ENCODE measurements at places on chromosomes 3 and 15.

- DNase-seq: no peak
Observed at GRCh38 chr3:34724916-34725499, 914.3 kb upstream of the ARPP21 start.

DNA sequence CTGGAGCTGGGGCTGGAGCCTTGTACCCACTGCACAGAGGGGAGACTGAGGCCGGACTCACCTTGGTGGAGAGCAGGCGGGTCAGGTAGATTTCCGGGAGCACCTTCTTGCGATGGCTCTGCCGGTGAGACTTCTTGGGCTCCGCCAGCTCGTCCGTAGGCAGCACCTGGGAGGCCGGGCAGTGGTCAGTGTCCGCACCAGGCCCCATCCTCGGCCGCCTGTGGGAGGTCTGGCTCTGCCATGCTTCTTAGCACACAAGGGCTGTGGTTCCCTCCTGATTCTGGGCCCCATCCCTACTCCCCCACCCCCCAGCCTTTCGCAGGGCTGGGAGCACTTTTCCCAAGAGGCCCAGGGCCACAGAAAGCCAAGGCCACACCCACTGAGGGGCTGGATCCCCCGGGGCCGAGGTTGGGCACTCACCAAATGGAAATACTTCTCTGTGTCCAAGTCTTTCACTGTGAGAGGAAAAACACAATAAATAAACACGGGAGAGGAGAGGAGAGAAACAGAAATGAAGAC, 17.4 kb downstream of the H1-8 start:
- DNase-seq: no peak

GRCh38 chr15:73524919-73525318, 82.0 kb downstream of the REC114 start:
- DNase-seq: no peak

DNA sequence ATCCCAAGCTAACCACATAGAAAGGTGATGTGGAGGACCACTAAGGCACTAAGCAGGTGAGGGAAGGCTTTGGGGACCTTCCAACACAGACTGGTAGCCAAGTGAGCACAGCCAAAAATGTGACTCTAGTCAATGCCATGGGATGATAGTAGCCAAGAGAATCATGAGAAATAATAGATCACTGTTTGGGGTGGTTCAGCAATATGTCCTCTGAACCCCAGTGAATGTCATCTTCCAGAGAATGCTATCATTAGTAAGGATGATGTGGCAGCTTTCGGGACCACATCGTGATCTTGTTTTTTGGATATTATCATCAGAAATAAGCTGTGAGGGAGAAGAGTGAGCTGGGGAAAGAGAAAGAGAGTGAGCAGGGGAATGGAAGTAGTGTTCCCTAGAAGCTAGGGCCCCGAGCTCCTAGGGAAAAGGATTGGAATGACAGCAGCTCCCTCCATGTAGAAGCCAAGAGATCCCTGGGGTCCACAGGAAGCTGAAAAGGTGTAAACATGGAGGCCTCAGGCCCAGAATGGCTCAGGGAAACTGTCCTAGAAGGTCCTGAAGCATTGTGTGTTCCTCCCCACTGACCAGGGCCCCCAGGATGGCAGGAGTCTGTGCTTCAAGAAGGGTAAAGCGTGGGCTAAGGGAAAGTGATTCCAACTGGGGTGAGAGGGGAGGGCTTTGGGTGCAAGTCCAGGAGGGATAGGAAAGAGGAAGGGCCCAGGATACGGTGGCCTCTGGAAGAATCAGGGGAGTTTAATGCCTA, 56.6 kb upstream of the KLF13 start:
- no peak for DNase-seq

DNA sequence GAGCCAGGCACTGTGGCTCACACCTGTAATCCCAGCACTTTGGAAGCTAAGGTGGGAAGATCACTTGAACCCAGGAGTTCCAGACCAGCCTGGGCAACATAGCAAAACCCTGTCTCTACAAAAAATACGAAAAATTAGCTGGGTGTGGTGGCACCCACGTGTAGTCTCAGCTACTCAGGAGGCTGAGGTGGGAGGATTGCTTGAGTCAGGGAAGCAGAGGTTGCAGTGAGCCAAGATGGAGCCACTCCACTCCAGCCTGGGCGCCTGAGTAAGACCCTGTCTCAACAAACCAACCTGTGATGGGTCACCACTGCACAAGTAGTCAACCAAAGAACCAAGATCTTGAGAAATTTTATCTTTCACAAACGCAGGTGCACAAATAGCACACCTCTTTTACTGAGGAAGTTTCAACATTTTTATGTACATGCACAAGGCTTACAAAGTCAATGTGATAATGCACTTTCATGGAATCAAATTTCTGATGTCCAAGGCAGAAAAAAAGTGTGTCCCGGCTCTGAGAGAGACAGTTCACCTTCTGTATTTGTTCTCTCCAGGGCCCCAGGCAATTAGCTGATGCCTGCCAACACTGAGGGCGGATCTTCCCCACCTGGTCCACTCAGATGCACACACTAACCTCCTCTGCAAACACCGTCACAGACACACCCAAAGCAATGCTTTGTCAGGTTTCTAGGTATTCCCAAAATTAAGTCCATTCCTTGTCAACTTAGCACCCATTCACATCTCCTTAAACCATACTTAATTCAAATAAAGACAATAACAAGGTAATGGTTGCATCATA, 12.4 kb downstream of the ACAA1 start:
- no peak for DNase-seq

- DNase-seq: no peak
Observed at GRCh38 chr3:151593928-151594327, 133.1 kb upstream of the IGSF10 start.

DNA sequence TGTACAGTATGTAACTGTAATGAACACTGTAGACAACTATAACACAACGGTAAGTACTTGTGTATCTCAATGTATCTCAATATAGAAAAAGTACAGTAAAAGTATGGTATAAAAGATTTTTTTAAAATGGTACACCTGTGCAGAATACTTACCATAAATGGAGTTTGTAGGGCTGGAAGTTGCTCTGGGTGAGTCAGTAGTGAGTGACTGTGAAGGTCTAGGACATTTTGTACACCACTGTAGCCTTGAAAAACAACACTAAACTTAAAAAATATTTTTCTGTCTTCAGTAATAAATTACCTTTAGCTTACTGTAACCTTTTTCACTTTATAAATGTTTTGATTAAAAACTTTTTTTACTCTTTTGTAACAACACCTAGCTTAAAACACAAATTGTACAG, 142.9 kb downstream of the ATG7 start:
- no peak for DNase-seq

DNA sequence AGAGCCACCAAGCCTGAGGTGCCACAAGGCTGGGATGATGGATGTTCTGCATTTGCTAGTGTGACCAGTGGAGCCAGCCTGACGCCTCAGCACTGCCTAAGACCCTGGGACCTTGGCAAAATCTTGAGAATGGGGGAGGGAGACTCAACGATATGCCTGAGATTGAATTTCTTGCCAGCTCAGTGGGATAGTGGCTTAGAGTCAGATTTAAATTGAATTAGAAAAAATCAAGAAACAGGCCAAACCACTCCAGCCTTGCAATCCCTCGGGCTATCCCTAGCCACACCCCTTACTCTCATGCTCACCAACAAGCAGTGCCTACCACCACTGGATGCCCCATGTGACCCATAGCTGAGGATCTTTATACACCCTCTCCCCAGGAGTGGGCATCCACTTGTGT, 18.7 kb upstream of the PDE8A start:
- no peak for DNase-seq

- DNase-seq: no peak
Observed at GRCh38 chr15:99105514-99106341, 848 bp downstream of the SYNM start.

- no peak for DNase-seq
Observed at GRCh38 chr3:99505646-99506269, 132.6 kb upstream of the COL8A1 start.

DNA sequence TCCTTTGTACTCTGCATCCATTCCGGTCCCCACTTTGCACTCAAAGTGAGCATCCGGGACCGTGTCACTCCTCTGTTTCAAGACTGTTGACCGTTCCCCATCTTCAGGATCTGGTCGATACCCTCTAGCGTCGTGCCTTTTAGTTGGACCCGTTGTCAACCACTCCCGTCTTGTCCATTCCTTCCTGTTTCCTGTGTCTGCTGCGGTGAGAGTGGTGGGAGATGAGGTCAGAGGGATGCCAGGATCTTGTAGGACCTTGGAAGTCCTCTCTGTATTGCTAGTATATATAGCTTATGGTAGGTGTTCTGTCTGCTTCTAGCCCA, 624 bp downstream of the BRK1 start:
- DNase-seq: no peak

- no peak for DNase-seq
Observed at GRCh38 chr3:50441424-50442217, 61.8 kb downstream of the CACNA2D2 start.

- no peak for DNase-seq
Observed at GRCh38 chr3:14583548-14584091, 43.5 kb upstream of the GRIP2 start.

GRCh38 chr15:27059610-27060202, 88.7 kb downstream of the GABRG3 start:
- DNase-seq: no peak

GRCh38 chr15:40937762-40938535, 8.8 kb downstream of the DLL4 start:
- no peak for DNase-seq

- DNase-seq: no peak
Observed at GRCh38 chr15:40688932-40689799, 5.8 kb upstream of the RAD51 start.

- DNase-seq: no peak
Observed at GRCh38 chr3:632571-633170, 436.1 kb downstream of the CHL1 start.

DNA sequence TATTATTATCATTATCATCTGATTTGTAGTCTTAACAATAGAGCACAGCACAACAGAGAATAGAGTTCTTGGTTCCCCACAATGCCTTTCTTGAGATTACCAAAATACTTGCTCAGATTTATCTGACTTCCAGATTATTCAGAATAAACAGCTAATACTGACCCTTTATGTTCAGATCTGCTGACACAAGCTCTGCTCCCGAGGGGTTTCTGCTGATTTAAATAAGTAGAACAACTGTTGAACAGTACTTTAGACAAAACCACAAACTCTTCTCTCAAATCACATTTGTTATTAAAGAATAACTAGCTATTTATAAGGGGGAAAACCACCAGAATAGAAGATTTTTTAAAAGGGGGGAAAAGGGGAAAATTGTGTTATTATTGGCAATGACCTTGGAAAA, 380.2 kb upstream of the ATP11B start:
- DNase-seq: no peak

- DNase-seq: no peak
Observed at GRCh38 chr3:182397164-182397563, 396.1 kb upstream of the ATP11B start.

DNA sequence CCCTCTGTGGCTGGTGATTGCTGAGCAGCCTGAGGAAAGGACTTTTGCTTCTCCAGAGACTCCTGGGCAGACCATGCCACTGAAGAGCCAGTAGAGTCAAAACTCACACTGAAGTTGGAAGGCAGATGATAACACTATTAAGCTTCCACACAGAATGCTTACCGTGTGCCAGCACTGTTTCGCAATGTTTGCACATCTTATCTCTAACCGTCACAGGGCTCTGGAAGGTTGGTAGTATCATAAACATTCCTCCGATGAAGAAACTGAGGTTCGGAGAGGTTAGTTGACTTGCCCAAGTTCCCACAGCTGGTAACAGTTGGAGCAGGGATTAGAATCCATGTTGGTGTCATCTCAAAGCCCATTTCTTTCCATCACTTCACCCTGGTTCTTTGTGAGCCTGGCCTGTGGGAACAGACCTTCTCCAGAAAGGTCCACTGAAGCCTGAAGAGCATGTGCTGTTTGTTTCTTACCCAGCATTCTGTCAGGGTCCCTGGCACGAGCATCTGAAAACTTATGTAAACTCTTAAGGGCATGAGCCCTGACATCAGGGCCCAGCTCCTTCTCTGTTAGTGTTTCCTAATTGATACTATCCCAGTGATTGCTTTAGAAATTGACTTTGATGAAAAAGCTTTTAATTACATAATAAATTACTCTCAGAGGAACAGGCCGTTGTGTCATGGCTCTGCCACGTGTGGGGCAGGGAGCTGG, 77.0 kb upstream of the PRR23C start:
- DNase-seq: no peak

DNA sequence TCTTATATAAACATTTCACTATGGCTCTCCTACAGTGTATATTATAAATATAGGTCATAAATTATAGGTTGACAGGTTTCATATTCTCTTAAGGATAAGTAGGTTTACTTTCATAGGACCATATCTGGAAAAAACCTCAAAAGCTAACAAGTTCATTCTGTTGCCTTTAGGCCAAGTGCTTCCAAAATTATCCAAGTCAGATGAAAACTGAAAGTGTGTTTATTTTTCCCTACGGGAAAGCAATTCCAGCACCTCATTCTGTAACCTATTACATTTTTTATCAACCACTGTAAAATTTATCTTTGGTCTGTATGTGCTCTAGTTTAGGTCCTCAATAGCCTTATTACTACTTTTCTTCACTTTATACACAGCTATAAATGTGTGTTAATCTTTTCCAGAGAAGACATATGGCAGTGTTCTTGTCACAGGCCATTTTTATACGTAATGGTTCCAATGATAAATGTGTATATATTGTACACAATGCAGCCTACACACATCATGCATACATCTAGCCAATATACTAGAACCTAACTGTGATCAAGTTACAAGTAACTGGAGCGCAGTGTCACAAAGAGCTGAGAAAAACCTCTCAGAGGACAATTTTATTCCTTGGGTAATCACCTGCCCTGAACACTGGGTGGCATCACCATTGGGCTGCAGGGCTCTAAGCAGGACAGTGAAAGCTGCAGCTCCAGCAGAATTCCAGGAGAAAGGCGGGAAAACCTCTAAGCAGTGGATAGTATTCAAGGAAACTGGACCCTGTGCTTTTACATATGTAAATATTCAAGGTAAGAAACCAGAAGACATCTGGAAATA, 251.3 kb downstream of the CTNNB1 start:
- no peak for DNase-seq

GRCh38 chr3:160968761-160969160, 136.4 kb downstream of the B3GALNT1 start:
- no peak for DNase-seq

DNA sequence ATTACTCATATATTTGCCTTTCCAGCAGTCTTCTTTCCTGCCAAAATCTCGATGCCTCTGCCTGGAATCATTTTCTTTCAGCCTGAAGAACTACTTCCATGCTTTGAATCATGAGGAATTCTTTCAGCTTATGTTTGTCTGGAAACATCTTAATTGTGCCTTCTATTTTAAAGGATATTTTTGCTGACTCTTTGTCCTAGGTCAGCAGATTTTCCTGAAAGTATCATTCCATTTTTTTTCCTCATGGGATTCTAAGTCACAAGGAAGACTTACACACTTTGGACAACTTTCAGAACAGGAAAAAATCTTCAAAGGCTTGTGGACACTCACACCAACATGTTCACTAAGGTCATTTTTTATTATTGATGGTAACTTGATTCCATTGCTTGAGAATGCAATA, 10.1 kb downstream of the PRR23E start:
- DNase-seq: no peak

GRCh38 chr3:122969585-122970469, 57.7 kb downstream of the SEMA5B start:
- no peak for DNase-seq

GRCh38 chr3:123314359-123315270, 112.9 kb downstream of the SEC22A start:
- DNase-seq: no peak

Measured in stimulated activated CD8-positive, alpha-beta memory T cell treated with anti-CD3 and anti-CD28 coated beads, Interleukin-7, amount 100 ng/mL, for 1 hour (primary cell).